ENCODE measurements at places on chromosomes 4 and X.

DNA sequence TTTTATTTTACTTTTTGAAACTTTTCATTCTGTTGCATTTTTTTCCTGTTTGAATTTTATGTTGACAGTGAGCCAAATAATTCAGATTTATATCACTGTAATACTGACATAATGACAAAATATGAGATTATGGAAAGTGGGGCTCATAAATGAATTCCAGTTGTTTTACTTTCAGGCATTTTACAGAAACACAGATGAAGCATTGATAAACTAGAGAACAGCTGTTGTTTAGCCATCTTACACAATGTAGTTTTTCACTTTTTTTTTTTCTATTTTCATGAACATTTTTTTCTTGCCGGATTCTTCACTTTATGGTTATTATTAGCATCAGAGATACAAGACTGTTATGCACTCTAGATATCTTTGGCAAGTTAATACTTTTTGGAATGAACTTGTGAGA lies 91.7 kb upstream of the PAQR3 start:
- no peak for DNase-seq

DNA sequence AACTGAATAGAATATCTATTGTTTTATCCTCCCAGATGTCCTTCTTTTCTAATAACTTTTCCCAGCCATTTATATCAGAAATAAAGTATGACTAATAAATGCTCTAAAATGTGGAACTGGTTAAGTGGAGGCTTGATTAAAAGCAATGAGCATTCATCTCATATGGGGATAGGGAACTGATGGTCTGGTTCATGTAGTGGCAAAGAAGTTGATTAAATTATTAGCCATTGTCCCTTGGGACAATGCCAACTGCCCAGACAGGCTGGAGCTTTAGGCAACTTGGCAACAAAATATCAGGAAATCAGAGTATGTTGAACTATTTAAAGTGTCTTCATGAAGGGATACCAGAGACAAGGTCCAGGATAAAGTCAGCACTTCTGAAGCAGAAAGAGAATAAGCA lies 24.2 kb downstream of the TRO start:
- no peak for DNase-seq

DNA sequence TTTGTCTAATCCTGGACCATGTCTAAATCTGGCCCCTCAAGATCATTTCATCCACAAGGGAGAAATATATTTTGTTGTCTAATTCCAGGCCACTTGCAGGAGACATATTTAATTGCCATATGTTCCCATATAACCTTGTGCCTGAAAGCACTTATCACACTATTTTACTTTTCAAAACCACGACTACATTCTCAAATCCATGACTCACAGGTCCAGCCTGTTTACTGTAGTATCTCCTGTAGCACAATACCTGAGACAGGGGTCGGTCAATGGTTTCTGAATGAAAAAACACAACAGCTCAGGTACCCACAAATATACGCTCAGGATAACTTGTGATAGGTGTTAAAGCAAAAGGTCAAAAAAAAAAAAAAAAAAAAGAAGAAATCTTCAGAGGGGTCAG lies 60.9 kb downstream of the SEC24D start:
- DNase-seq: peak; percentile 58

GRCh38 chrX:119753639-119754257 lies 4.6 kb upstream of the SOWAHD start:
- no peak for DNase-seq

DNA sequence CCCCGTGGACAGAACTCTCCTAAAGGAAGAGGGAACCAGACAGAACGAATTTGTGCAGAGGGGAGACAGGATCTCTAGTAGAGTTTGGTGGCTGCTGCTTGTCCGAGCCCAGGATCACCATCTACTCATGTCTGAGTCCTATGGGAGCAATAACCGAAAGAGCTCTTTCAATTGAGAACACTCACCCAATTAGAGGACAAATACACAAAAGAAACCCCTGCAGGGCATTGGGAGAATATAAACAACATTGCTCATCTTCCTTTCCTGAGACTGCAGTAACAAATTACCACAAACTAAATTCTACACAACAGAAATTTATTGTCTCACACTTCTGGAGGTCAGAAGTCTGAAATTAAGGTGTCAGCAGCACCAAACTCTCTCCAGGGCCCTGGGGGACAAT lies 65.6 kb downstream of the SPINK2 start:
- no peak for DNase-seq

- DNase-seq: peak; percentile 25
Measured at GRCh38 chrX:125132274-125132673, 187.4 kb upstream of the TEX13C start.

GRCh38 chrX:103073467-103073866 lies 9.5 kb upstream of the BEX1 start:
- no peak for DNase-seq

- DNase-seq: no peak
Measured at GRCh38 chrX:82087699-82088098, 885.8 kb downstream of the SH3BGRL start.

DNA sequence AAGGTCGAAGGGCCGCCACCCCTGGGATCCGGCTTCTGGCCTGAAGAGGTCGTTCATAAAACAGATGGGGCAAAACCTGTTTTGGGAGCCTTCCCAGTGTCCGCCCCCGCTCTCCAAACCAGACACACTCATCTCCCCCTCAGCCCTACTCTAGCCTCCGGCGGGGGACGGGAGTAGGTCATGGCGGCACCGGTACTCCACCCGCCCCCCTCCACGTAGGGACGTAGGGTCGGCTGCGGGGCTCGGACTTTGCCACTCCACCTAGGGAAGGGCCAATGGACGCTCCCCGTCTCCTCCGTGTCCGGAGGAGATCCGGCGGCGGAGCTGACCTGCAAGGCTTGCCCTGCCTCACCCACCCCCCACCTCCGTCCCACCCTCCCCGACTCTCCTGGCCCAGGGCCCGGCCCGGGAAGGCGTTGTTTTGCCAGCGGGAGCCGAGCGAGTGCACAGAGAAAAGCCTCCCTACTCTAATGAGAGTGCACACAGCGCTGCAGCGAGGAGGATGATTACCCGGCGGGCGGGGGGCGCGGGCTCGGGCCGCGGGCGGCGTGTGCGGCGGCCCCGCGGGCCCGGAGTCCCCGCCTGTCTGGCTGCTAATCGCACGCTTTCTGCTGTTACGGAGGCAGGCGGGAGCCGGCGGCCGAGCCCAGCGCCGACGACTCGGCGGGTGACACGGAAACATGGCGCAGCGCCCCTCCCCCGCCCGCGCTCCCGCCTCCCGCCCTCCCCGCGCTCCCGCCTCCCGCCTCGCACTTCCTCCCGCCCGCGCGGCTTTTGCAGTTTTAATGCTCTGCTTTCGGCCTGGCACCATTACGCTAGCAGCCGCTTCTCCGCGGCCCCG lies 8.3 kb upstream of the BCOR start:
- peak; percentile 67 for DNase-seq

- no peak for DNase-seq
Measured at GRCh38 chr4:184032091-184032490, 127.0 kb downstream of the STOX2 start.

DNA sequence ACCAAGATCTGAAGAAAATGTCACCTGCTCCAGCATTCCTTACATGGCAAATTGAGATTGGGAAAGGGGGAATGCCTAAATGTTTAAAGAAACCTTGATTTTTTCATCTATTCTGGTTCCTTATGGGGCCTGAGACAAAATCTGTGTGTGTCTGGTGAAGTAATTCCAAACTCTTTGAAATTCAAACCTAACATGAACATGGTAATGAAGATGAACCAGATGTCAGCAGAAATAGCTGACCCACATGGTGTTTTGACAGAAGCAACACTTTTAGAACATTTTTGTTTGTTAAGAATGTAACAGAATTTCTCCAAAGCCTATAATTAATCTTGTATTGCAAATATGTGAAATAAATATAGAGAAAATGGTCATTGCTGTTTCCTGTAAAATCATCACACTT lies 133.0 kb downstream of the PARM1 start:
- no peak for DNase-seq

- no peak for DNase-seq
Measured at GRCh38 chrX:11739776-11740175, 18.3 kb upstream of the MSL3 start.

DNA sequence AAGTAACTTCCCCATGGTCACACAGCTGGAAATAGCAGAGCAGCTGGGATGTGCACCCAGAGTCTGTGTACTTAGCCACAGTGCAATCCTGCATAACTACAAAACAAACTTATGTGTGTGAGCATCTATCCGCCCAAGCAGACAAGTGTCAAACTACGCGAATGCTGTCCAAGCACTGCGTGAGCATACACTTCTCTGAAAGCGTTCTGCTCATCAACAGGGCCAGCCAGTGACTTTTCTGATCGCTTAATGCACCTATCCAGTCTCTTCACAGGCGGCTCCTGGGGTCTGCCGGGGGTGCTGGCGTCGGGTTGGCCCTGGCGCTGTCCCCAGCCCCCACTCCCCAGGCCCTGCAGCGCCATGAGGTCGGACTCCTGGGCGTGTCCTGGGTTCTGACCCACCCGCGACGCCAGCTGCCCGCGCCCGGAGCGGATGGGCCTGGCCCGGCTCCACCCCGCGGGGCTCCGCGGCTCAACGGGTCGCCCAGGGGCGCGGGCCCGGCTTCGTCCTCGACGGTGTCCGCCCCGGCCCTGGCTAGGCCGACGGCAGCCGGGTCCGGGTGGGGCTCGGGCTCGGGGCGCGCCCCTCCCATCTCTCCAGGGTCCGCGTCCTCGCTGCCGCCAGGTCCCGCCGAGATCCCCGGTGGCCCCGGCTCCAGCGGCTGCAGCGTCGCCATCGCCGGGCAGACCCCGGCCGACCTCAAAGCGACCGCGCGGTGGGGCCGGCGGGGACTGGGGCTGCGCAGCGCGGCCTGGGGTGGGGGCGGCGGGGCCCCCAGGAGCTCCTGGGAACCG lies 1.3 kb upstream of the ZNF141 start:
- DNase-seq: no peak

- no peak for DNase-seq
Measured at GRCh38 chr4:83151651-83152050, 37.1 kb upstream of the PLAC8 start.

GRCh38 chrX:26050099-26050498 lies 88.0 kb upstream of the MAGEB18 start:
- DNase-seq: no peak

- no peak for DNase-seq
Measured at GRCh38 chr4:26899991-26900390, 39.4 kb downstream of the STIM2 start.

DNA sequence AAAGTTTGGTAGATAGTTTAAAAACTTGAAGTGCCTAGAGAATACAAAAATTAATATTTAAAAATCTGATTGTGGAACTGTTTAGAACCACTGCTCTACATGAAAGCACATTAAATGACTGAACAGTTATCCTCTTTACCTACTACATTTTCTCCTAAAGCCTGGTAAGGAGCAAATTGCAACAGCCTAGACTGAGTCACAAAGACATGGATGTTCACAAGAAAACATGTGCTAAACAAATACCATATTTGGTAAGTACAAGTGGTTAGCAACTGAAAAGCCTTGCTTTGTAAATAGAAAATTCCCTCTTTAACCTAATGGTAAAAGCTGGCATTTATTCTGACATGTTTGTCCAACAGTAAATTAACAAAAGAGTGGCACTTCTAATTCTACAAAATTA lies 203.1 kb downstream of the FBXO8 start:
- DNase-seq: no peak

GRCh38 chrX:148984238-148984637 lies 483.8 kb downstream of the AFF2 start:
- DNase-seq: no peak

GRCh38 chr4:119872371-119873016 lies 194.2 kb downstream of the MAD2L1 start:
- DNase-seq: peak; percentile 12

DNA sequence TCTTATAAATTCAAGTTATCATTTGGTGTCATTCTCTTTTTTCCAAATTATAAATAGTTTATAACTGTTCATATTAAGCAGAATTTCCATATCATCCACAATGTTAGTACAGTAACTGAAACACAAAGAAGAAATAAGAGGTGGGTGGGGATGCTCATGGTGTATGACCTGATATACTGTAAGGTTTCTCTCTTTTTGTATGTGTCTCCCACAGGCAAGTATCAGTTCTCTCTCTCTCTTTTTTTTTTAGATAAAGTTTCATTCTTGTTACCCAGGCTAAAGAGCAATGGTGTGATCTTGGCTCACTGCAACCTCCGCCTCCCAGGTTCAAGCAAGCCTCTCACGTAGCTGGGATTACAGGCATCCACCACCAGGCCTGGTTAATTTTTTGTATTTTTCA lies 43.7 kb upstream of the UGT2A3 start:
- DNase-seq: no peak

DNA sequence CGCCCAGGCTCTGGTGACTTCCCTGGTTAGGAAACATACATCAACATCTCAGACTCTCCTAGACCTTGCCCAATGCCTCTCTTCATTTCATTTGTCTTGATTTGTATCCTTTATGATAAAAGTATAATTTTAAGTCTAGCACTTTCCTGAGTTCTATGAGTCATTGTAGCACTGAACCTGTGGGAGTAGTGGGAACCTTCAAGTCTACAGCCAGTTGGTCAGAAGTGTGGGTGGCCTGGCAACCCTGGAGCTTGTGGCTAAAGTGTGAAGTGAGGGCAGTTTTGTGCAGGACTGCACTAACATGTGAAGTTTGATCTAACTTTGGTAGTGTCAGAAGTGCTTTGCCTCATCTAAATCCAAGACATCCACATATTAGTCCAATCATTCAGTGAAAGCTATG lies 259.3 kb upstream of the IGFBP7 start:
- no peak for DNase-seq

DNA sequence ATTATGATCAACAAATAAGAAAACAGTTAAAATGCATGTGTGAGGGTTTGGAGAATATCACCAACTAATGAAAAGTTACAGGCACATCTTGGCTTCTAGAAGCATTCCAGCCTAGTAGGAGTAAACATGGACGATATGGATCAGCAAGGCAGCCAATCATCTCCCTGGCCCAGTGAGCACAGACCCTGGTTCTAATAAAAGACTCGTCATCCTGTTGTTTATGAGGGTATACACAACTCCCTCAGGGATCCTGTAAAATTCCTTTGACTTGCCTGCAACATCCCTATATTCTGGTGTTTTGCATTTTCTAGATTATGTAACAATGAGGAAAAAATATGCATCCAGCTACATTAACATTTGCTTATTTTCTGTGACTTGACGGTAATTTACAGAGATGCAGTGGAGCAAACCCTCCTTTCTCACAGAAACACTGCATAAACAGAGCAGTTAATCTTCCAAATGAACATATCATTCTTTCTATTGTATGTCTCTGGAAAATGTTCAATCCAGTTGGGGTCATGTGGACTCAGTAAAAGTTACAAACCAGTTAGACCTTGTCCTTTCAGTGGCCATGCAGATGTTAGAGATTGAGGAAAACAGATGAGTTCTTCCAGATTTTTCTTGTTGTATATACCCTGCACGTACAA lies 88.9 kb upstream of the NDP start:
- DNase-seq: no peak

DNA sequence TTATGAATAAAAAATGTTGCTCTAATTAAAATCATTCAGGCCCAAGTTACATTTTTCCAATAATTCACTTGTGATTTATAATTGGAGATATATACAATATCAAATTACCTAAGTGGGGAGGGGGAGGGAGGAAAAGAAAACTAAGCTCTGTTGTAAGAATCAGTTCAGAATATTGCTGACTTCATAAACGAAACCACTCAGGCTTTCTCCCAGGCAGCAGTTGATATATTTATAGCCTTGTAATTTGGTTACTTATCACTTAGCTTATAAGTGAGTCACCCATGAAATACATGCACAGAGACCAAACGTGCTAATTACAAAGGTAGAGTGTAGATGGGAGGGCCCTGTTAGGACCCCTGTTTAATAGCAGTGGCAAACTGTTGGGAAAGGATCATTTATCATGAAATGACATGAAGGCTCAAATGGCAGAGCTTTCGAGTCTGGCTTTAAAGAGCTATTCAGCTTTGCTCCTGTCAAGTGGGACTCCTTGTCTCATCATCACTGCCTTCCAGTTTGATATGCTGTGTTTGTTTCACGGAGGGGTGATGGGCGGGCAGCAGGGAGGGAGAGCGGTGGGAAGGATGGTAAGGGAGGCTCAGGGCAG lies 105.6 kb upstream of the PGRMC2 start:
- no peak for DNase-seq
